Renal pelvis (tissue), 12 donors: ENCODE measurements at places on chromosomes 6 and 20. TPM values are rescaled to one million over a fixed set of nuclear protein-coding genes. Genes with fewer than 3 reads are reported as not detected.

The CHD6 gene
- polyA plus RNA-seq = 60.4 TPM

The MLIP gene
- polyA plus RNA-seq = 0.70 TPM

GRCh38 chr6:15997586-15998388, 131.1 kb upstream of the MYLIP start:
- DNase-seq = no peak

GRCh38 chr6:72132851-72133250, 246.5 kb downstream of the RIMS1 start:
- DNase-seq = no peak
